ENCODE measurements at places on chromosomes 13 and 19.

DNA sequence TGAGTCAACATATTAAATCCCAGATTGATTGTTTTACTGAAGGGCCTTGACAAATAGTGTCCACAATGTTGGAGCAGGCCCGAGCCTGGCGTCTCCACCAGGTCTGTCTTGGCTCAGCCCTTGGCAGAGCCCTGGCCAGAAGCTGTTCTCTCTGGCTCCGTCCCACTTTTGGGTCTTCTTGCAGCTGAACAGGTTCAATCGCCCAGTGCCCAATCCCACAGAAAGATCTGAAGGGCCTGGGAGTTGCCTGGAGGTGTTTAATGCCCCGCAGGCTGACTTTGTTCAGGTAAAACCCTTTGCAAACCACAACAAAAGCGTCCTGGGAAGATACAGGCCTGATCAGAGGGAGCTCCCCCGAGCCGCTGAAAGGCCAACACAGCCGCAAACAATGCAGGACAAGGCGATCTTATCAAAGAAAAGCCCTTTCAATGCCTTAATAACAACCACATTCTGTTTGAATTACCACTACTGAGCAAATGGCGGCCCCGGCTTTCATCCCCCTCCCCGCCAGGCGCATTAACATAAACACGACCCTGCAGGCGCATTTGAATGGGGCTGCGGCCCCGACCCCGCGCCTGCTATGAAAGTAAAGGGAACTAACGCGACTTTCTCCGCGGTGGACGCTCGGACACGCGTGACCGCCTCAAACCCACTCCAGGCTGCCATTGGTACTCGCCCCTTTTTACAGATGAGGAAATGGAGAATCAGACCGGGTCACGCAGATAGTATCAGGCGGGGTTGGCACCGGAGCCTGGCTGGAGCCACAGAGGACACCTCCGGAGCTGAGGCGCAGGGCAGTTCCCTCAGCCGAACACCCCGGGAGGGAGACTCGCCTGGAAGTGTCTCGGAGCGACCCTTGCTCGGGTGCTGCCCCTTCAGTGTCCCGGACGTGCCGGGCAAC, 3.1 kb downstream of the CDX2 start:
- peak; percentile 79 for DNase-seq

DNA sequence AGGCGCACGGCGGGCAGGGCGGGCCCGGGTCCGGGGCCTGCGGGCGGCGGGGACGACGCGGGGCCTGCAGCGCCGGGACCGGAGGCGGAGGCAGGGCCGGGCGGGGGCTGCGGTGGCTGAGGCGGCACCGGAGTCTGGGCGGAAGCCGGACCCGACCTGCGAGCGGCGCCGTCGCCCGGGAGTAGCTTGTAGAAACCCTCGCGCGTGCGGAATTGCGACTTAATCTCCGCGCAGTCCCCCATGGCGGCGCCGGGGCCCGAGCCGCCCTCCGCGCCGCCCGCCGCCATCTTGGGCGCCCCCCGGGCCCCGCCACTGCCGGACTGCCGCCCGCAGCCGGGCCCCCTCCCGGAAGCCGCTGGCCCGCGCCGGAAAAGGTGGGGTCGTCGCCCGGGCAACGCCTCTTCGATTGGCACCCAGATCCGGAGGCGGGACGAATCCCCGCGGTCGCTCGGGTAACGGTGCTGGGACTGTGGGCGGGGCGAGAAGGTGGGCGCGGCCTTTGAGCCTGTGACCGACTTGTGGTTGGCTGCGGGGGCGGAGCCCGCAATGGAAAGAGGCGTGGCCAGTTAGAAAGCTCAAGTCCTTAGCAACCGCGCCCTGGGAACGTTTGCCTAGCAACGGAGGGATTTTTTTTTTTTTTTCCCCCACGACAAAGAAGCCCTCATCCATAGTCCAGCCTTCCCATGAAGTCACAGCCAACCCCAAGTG, at the start of gene DMWD:
Gene DMWD (minus strand): TSS at position 376 of the 708 bp plus-strand sequence. CDS start 89 bp downstream, at position 287.
- DNase-seq = peak; percentile 100

- no peak for DNase-seq
These were observed 62.6 kb downstream of the MLLT1 start for GRCh38 chr19:6216996-6217751.

DNA sequence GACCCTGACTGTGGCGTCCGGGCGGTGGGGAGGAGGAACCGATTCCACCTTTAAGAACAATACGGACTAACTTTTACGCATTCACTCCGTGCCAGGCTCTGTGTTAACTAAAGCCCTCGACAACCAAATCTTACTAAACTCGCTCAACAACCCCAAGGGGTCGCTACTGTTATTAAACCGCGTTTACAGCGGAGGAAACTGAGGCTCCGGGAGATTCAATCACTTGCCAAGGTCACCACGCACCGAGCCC, 1.2 kb downstream of the SAMD1 start:
- no peak for DNase-seq

DNA sequence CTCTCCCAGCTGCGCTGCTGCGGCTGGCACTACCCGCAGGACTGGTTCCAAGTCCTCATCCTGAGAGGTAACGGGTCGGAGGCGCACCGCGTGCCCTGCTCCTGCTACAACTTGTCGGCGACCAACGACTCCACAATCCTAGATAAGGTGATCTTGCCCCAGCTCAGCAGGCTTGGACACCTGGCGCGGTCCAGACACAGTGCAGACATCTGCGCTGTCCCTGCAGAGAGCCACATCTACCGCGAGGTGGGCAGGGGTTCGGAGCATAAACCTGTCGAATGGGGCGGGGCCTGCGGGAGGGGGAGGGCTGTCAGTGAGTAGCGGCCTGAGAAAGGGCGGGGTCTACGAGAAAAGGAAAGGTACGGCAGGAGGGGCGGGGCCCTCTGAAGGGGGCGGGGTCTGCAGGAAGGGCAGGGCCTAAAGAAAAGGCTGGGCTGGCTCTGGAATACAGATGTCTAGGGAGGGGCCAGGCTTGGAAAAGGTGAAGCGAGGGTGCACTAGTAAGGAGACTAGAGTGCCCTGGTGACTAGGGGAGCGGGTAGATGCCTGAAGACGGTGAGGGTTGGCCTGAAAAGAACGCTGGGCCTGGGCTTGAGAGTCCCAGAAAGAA, 3.6 kb downstream of the CD37 start:
- DNase-seq = peak; percentile 93

DNA sequence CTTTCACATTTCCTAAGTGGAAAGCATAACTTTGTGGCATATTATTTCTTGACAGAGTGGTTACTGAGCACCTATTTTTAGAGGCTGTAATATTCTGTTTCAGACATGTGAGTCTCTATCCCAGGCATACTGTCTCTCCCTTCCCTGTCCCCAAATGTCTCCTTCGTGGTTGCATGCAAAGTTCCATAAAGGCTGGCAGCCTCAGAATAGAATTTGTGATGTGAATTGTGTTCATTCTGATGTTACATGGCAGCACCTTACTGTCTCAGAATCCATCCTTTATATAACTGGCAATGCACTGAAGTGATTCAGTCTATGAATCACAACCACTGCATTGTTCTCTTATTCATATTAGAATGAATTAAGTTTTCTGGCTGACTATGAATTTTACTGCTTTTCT, 89.0 kb upstream of the SLC7A1 start:
- no peak for DNase-seq

DNA sequence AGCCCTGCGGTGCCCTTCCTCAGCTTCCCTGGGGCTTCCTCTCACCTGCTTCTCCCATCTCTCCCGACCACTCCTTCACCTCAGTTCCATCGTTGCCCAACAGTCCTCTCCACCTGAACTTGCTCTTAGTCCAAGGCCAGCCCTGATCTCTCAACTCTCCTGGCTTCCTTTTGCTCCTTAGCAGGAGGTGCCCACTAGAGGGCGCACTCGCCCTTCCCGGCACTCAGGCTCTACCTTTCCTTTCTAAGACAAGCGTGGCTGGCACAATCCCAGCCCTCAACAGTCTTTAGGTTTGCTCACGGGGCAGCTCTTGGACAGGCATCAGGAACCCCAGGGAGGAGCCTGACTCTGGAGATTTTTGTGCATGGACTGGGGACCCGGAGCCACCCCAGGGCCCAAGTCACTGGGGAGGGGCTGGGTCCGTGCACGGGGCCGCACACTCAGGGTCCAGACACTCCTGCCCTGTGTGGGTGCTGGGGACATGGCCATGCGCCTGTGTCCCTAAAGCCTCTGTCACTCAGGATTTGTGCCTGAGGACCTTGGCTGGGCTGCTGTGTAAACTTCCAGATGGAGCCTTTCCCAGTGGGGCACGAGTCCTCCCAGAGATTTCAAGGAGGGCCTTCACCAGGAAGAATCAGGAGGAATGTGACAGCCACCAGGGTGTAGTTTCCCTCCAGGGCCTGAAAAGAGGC, 12.1 kb upstream of the CEACAM8 start:
- DNase-seq = peak; percentile 90

GRCh38 chr19:44890366-44891015, 563 bp upstream of the TOMM40 start:
- DNase-seq = peak; percentile 100

DNA sequence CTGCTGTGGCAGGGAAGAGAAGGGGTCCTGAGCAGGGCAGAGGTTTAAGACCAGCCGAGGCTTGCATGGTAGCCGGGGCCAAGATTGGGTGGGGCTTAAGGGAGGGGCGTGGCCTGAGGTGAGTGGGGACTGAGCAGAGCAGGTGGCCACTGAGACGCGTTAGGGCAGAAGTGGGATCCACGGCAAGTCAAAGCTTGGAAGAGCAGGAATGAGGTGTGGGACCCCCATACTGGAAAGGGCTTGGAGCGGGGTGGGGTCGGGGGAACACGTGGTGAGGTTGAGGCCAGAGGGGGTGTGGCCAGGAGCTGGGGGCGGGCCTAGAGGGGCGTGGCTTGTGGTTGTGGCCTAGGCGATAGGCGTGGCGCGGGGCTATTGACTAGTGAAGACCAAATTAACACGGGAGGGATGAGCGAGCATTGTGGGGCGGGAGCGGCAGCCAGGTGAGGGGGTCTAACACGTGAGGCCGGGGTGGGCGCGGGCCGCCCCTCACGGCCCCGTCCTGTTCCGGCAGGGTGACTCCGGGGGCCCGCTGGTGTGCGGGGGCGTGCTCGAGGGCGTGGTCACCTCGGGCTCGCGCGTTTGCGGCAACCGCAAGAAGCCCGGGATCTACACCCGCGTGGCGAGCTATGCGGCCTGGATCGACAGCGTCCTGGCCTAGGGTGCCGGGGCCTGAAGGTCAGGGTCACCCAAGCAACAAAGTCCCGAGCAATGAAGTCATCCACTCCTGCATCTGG, 3.3 kb downstream of the CFD start:
- no peak for DNase-seq

DNA sequence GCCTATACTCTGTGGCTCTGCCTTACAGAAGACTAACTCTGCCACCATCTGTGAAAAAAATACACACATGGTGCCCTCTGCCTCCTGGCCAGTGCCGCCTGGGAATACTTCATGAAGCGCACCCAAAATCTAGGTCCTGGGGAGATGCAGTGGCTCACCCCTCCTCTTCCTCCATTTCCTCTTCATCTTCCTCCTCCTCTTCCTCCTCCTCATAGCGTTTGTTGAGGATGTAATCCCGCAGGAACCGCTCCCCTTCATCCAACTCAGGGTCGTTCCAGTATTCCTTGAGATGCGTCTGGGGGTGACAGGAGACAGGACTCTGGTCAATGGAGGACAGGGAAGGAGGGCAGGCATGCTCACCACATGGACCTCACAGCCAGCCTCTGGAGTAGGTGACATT, 5.7 kb downstream of the KRI1 start:
- no peak for DNase-seq

DNA sequence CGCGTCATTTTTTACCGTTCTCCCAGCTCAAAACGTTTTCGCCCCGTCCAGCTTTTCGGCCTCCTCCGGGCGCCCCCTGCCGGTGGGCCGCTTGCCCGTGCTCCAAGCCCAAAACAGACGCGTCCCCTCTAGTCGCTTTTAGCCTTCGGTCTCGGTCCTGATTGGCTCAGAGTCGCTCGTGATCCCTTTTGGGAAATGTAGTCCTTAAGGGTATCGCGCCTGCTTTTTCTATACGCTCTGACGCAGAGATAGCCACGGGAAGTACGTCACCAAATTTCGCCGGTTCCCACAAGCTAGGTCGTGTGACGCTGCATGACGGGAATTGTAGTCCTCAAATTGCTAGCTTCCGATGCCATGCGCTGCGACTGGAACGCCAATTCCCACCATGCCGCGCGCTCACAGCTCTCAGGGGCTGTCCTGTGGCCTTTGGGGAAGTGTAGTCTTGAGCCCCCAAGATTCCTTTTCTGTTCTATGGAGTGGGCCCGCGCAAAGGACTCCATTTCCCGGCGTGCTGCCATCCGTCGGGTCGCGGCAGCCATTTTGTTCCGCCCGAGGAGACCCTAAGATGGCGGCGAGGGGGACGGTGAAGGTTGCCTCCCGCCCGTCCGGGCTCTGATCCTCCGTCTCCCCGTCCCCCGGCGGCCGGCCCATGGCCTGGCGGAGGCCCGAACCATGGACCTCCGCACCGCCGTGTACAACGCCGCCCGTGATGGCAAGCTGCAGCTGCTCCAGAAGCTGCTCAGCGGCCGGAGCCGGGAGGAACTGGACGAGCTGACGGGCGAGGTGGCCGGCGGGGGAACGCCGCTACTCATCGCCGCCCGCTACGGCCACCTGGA, at the start of gene FEM1A:
Gene FEM1A (plus strand): TSS at position 552 of the 836 bp plus-strand sequence. CDS start 121 bp downstream, at position 673.
- peak; percentile 100 for DNase-seq

GRCh38 chr13:106375085-106375484, 160.4 kb downstream of the EFNB2 start:
- no peak for DNase-seq

- no peak for DNase-seq
These were observed 18.7 kb downstream of the ACOD1 start for GRCh38 chr13:76967031-76967430.

DNA sequence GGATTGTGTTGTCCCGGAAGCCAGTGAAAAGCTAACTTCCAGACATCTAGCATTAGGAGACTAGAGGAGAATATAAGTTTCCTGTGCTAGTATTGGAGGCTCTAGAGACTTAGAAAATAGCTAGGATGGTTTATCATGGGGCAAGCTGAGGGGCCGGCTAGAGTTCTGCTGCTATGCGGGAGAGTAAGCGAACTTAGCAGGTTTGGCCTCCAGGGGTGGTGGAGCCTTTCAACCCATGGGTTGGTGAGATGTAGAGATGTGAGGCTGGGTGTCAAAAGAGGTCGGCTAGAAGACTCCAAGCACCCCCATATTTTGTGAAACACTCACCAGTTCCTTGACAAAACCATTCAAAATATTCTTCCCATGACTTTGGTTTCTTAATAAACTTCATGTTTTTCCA, 4.4 kb downstream of the SULT2A1 start:
- DNase-seq = no peak

GRCh38 chr13:86425170-86425815, 626.1 kb upstream of the SLITRK6 start:
- DNase-seq = no peak

- no peak for DNase-seq
These were observed 1851.1 kb downstream of the PCDH9 start for GRCh38 chr13:65378943-65379519.

GRCh38 chr13:27774651-27775050, 17.6 kb upstream of the GSX1 start:
- DNase-seq = no peak

All from prostate gland (tissue), 2 donors.